Breast epithelium (tissue), 4 donors: ENCODE measurements at places on chromosomes 4 and X.

GRCh38 chr4:18734405-18734804 lies 712.9 kb upstream of the LCORL start:
- no peak for DNase-seq

GRCh38 chrX:138745196-138745595 lies 33.7 kb upstream of the FGF13 start:
- DNase-seq: no peak

- DNase-seq: no peak
Measured at GRCh38 chrX:19840899-19841648, 46.3 kb downstream of the SH3KBP1 start.

DNA sequence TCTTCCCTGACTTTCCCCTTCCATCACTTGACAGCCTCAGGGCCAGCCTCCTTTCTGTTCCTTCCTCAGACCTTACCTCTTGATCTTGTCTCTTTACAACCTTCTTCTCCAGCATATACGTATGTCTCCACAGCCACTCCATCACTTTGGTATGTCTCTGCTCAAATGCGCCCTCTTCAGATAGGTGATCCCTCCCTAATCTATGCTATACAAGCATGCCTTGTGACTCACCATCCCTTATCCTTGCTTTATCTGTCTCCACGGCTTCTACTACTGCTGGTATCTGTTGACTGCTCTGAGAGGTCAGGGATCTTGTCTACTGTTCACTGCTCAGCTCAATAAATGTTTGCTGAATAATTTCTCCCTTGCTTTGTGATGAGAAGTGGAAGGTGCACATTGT lies 9.0 kb downstream of the ARAP2 start:
- no peak for DNase-seq

DNA sequence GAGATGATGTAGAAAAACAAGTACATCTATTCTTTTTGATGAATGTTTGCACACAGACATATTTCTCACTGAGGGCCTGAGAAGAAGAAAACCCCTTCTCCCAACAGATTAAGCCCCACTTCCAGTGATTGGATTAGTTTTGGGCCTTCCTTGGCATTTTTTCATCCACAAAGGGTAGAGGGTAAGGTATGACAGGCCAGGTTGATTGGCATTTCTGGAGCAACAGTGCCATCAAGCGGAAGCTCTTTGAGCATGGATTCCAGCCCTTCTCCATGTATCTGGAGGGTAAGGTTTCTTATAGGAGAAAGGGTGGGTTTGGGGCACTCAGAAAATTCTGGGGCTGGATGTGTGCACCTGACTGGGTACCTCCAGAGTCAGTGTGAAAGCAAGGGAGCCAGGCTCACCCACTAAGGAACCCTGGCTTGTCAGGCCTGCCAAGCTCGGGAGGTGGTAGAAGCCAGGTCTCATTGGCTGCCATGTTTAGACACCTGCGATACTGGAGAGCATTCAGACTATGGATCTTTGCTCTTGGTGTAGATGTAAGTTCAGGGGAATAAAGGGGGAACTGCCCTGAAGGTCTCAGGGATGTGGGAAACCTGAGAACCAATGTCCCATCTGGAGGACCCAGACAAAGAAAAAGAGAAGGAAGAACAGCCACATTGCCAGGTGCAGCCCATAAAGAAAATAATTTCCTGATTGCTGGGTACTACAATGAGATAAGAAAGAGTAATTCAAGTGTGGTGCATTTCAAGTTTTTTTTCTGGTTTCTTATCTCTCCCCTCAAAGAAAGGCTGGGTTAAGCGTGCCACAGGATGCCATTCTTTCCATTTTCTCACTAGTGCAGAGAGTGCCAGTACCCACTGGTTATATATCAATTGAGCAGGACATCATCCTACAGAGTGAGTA lies 222.3 kb upstream of the AGTR2 start:
- no peak for DNase-seq

DNA sequence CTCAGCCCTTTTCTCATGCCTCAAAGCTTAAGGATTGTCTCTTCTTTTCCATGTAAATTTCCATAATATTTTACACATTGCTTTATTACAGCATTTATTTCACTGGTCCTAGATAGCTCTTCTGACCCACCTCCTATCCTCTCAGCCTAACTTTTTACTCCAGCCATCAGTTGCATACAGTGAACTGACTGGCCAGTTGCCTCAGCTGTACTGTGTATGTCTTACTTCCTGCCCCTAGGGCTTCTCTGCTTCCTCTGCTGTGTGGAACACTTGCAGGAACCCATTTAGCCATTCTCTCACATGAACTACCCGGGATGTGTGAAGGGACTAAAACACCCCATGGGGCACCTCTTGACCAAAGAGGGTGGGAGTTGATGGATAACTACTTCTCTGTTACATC lies 18.0 kb downstream of the C4orf33 start:
- DNase-seq: no peak

DNA sequence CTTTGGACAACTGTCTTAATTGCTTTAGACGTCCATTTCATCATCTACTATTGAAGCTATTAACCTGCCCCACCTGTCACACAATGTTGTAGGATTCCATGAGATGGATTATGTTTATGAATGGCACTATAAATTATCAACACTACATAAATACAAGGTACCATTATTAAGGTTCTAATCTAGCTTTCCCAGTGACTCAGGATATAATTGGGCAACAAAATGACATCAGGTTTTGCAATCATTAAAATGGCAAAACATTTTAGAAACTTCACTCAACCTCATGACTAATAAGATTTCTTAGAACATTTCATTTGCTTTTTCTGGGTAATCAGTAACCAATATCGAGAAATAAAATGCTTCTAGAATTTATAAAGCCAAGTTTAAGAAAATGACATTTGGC lies 9.2 kb downstream of the HOPX start:
- no peak for DNase-seq

DNA sequence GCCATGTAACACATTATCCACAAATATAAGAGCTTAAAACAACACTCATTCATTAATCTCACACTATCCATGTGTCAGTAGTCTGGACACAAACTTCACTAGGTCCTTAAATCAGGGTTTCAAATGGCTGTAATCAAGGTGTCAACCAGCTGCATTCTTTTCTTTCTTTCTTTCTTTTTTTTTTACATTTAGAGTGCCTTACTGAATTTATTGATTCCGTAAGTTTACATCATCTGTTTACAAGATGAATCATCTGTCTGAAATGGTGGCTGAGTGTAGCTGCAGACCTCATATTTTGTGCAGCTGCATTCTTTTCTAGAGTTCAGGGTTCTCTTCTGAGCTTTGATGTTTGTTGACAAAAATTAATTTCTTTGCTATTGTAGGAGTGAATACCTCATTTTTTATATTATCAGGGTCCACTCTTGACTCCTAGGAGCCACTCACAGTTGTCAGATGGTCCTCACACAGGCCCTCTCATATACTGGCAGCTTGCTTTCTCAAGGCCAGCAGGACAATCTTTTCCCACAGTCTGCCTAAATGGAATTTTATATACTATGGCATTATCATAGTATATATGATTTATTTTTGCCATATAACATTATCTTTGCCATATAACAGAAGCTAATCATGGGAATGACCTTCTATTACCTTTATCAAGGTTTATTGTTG lies 37.8 kb downstream of the SPOCK3 start:
- no peak for DNase-seq

- DNase-seq: no peak
Measured at GRCh38 chr4:67122029-67122428, 423.3 kb downstream of the CENPC start.
